Spinal cord (tissue), 10 donors: ENCODE measurements at places on chromosomes 4 and X.

DNA sequence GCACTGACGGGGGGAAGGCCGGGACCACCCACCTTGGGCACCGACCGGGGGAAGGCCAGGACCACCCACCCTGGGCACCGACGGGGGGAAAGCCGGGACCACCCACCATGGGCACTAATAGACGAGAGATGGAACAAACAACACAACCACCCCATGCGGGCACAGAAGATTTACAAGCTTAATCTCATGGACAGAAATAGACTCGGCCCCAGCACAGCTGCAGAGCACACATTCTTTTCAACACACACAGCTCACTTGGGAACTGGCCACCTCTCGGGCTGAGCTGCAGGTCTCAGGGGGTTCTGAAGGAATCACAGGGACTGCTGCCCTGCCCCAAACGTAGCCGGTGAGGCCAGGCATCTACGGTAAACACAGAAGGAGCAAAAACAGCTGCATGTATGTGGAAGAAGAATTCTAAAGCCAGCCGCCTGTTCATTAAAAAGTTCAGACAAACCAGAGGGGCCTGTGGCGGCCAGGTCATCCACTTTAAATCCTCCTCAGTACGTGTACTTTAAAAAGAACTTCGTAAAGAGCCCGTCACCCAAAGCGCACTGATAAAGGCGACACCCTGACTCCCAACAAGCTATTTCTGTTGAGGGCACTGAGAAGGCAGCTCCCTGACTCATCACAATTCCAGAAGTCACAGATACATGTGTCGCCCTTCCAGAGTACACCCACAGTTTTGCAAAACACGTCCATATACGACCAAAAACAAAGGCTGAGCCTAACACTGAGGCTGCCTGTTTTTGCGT is 17.7 kb downstream of the PPP2R3B start:
- DNase-seq, result no peak

- DNase-seq, result no peak
Observed at GRCh38 chrX:129145385-129145784, 377.9 kb downstream of the SMARCA1 start.

GRCh38 chr4:70706044-70706461 is 15.7 kb upstream of the RUFY3 start:
- no peak for DNase-seq

DNA sequence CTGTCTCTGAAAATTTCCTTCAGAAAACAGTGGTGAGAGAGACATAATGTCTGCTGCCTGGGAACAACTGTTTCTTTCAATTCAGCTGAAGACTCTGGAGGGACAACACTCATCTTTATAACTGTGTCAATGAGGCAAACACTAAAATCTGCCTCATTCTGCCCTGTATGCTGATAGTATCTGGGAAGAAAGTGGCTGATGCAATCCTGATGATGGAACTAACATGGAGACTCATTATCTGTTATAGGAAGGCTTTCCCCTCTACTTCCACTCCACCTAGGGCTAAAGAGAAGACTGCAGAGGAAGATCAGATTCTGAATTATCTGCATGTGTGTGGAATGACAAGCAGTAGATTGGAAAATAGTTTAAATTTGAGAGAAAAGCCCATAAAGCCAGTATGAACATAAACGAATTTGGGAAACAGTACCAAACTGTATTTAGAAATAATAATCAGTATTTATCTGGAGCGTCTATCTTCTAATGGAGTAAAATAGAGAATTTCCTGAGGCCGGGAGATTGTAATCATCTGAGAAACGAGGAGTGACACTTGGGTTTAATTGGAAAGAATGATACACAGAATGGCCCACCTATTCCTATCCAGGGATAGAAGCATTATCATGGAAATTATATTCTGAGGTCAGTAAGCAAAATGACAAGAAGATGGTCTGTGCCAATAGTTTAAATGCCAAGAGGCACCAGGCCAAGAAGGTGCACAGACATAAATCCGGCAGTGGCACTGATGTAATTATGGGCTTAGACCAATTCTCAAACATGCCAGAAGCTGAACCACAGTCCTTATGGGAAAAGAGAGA is 85.4 kb downstream of the SHISA3 start:
- DNase-seq, result no peak

- no peak for DNase-seq
Observed at GRCh38 chr4:58541926-58542325, 1431.7 kb upstream of the IGFBP7 start.

- DNase-seq, result no peak
Observed at GRCh38 chr4:12447451-12447850, 1018.8 kb upstream of the HS3ST1 start.

- no peak for DNase-seq
Observed at GRCh38 chrX:135516376-135516775, 4.1 kb upstream of the INTS6L start.

GRCh38 chrX:108165383-108166111 is 74.0 kb downstream of the ATG4A start:
- DNase-seq, result no peak
